ENCODE measurements at places on chromosomes 16 and 17.

DNA sequence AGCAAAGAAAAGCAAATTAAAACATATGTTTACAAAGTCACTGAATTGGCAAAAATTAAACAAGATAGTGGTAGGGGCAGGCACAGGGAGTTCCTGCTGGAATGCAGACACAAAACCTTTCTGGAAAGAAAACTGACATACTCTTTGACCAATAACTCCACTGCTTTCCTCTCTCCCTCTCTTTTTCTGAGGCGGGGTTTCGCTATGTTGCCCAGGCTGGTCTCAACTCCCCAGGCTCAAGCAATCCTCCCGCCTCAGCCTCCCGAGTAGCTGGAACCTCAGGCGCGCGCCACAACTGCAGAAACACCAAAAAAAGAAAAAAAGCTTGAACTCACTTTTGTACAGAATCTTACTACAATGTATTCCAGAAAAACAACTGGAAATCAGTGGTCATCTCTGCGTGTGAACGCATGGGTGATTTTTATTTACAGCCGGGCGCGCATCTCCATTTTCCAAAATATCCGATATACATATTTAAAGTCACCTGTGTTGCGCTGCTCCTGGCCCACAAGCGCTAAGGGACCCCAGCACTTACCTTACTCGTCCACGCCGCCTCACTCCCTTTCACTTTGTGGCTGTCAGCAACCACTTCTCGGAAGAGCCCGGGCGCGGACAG, 480 bp downstream of the TXNL4B start:
- no peak for DNase-seq

DNA sequence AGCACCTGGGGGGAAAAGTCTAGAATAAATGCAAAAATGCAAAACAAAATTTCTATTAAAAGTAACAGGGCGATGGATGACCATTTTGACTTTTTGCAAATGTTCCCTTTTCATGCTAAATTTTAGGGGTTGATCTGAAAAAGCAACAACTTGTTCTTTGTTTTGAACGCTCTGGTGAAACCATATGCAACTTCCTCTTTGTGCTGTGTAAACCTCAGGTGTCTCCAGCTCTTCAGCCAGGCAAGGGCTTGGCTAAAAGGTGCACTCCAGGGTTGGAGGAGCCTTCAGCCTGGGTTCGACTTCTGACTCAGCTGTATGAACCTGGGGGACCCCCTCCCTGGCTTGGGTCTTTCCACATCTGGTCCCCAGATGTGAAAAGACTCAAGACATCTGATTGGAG, 9.5 kb downstream of the IRF8 start:
- DNase-seq, result no peak

DNA sequence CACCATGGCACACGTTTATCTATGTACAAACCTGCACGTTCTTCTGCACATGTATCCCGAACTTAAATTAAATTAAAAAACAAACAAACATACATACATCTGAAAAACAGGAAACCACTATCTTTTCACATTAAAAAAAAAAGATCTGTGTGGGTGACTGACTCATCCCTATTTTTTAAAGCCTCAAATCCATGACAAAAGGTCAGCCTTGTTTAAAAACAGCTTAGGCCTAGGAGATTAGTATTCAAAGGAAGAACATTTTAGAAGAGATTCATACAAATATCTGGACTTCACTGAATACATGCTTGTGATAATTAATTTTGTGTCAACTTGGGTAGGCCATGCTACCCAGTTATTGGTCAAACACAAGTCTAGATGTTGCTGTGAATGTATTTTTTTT, 4.7 kb upstream of the PRKAR1A start:
- DNase-seq, result no peak

- DNase-seq, result no peak
Observed at GRCh38 chr17:33082529-33083173, 91.0 kb downstream of the SPACA3 start.

DNA sequence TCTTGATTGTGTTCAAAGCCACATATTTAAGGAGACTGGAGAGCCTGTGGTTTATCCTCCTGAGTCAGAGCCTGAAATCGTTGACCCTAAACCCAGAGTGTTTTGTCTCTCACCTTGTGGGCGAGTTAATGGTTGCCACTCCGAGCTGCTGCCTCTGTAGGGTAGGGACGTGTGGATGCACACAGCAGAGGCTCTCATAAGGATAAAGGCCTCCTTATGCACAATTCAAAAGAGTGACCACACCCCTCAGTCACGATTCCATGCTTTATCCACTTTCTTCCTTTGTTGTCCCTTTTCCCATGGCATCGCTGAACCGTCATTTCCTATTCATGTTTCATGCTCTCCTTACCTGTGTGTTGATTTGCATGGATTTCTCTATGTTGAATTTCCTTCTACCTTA, 805.0 kb upstream of the RBFOX1 start:
- no peak for DNase-seq

- no peak for DNase-seq
Observed at GRCh38 chr17:62179525-62180161, 114.6 kb upstream of the MED13 start.

GRCh38 chr17:77880711-77881450, 77.6 kb upstream of the TNRC6C start:
- no peak for DNase-seq

GRCh38 chr17:16351831-16352230, 1.4 kb downstream of the CENPV start:
- DNase-seq, result no peak

- no peak for DNase-seq
Observed at GRCh38 chr17:76379646-76380376, 4.6 kb upstream of the SPHK1 start.

DNA sequence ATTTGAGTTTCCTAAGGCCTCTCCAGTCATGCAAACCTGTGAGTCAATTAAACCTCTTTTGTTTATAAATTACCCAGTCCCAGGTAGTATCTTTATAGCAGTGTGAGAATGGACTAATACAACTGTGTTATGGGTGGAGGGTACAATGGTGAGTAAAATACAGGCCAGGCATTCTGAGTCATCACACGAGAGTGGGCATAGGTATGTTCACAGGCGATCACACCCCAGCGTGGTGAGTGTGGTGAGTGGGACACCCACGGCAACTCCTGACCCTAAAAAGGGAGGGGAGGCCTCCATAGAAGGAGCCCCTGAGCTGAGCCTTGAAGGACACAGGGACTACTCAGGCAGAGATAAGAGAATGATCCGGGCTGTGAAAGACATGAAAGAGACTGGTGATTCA, 22.6 kb upstream of the MAPT start:
- DNase-seq, result no peak

GRCh38 chr17:83079766-83080578, 563 bp downstream of the METRNL start:
- DNase-seq, result no peak

DNA sequence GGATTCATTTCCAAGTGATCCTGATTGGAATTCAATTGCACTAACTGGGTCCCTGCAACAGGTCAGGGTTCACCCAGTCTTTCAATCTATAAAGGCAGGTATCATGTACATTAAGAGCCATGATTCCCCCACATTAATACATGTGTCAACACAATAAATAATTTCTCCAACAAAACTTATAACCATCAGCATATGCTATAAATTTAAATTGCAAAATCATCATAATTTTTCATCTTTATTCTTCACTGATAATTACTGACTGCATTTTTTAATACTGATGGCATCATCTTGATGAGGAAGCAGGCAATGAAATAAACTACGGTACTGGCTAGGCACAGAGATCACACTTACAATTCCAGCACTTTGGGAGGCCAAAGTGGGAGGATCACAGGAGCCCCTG, 59.4 kb downstream of the ZFHX3 start:
- no peak for DNase-seq

GRCh38 chr17:3887804-3888203, 5.0 kb downstream of the CAMKK1 start:
- no peak for DNase-seq

- no peak for DNase-seq
Observed at GRCh38 chr17:81680150-81680549, 3.4 kb downstream of the ARL16 start.

DNA sequence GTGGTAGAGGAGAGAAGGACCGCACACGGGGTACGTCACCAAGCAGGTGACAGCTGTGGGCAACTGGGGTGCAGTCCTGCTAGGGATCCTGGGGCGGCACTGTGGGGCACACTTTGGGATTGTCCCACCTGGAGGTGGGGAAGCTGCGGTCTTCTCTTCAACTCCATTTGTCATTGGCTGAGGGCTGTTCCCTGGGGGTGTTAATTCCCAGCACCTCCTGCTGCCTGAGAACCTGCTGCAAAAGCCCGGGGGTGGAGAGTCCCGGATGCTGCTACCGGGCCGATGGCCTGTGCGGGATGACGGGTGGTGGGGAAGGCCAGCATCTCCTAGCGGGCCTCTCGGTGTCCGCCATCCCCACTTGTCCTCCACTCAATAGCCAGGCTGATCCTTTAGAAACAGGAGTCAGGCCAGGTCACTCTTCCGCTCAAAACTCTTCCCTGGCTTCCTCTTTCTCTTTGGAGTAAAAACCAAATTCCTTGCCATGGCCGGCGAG, 100.2 kb downstream of the CYLD start:
- DNase-seq, result no peak

GRCh38 chr16:82987767-82988166, 361.0 kb downstream of the CDH13 start:
- no peak for DNase-seq

DNA sequence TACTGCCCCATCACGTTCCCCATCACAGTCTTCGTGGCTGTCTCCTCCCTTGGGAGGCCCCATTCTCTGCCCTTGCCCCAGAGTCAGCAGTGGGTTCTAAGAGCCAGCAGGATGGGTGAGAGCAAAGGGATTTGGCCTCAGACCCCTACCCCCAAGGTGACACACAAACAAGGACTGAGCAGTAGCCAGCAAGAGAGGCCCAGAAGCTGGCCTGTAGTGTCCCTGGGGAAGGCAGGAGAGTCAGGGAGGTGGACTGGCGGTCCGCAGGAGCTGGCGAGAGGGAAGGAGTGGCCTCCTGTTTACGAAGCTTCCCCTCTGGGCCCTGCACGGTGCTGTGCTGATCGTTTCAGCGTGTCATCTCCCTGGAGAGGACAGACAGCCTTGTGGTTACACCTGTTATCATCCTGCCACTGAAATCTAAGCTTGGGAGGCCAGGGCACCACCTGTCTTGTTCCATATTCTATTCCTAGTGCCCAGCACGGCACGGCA, 8.4 kb downstream of the WDR81 start:
- DNase-seq, result no peak

DNA sequence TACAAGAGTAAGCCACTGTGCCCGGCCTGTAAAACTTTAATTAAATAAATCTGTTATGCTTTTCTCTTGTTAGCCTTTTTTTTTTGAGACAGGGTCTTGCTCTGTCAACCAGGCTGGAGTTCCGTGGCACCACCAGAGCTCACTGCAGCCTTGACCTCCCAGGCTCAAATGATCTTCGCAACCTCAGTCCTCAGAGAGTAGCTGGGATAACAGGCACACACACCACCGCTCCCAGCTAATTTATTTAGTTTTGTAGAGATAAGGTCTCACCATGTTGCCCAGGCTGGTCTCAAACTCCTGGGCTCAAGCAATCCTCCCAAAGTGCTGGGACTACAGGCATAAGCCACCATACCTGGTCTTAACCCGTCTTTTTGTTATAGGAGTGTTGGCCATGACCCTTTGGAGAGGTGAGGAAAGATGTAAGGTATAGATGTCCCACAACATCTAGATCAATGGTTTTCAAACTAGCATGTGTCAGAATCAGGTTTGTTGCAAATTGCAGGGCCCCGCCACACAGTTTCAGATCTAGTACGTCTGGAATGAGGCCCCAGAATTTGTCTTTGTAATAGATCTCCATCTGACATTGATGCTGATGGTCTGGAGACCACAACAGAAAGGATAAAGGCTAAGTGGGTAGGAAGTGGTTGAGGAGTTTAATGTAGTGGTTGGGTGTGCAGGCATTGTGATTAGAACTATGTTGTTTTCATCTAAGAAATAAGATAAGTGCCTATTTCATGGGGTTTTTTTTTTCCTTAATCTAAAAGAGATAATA, 4.3 kb upstream of the GGA2 start:
- DNase-seq, result no peak

DNA sequence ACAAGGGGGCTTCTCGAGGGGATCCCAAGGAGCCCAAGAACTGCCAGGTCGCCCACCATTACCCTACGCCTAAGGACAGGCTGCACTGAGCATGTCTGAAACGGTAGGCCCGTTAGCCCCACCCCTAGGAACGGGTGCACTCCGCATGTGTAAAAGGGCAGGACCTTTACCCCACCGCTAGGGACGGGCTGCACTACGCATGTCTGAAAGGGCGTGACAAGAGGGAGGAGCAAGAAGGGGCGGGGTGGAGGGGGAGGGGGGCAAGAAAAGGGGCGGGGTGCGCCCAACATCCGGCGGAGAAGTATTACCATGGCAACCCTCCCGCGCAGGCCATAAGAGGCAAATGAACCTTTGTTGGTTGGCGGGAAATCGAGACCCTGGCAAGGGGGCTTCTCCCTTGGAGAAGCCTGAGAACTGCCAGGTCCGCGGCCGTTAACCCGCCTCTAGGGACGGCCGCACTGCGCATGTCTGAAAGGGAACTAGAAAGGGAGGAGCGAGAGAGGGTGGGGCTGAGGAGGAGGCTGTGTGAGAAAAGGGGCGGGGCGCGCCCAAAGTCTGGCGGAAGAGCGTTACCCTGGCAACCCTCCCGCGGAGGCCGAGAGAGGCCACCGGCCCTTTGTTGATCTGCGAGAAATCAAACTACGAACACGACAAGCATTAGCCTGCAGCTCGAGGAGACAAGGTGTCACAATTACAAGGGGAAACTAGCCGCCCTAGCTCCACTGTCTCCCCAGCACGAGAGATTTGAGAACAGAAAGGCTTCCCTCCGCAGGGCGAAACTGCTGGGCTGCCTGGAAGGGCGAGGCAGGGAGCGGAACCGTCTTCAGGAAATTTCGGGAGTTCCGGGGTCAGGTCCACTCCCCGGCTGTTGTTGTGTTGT, 2046.8 kb downstream of the TP53TG3F start:
- DNase-seq, result no peak

DNA sequence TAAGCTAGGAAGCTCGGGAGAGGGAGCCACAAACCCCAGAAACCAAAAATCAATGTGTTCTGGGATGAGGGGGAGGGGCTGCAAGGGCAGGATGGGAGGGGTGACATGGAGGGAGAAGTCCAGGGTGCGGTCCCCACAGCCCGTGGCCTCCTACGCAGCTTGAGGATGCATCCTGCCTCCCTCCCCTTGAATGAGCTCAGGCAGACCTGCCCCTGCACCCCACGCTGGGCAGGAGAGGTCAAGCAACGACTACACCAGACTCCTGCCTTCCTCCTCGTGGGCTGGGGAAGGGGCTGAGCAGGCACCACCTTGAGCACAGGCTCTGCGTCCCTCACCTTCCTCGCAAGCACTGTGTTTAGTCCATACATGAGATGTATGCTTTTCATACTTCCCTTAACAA, 3.9 kb downstream of the ANKRD13B start:
- DNase-seq, result no peak

GRCh38 chr17:43316522-43317142, 82.2 kb upstream of the ARL4D start:
- DNase-seq, result no peak

GRCh38 chr17:6172642-6173330, 102.6 kb downstream of the WSCD1 start:
- DNase-seq, result no peak

DNA sequence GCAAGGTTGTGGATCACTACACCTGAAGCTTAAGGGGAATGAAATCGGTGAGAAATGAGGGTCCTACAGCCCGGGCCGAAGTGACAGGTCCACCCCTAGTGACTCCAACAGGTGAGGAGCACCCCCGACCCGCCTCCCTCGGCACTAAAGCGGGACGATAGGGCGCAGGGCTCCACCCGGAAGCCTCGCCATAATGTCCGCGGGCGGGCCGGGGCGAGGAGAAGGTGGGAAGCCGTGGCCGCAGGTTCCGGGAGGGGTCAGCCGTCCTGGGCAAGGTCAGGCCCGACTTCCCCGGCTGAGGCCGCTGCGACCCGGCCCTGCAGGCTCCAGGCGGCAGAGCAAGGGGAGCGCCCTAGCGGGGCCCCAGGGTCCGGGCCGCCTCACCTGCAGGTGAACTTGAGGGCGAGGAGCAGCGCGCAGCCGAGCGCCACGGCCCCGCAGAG, 543 bp downstream of the TXNDC11 start:
- DNase-seq, result peak; percentile 7
